ENCODE measurements at places on chromosomes 7 and 10. TPM values are rescaled to one million over a fixed set of nuclear protein-coding genes. Genes with fewer than 3 reads are reported as not detected.

The SORBS1 gene
- 20.9 TPM for total RNA-seq

The NOC3L gene
- 53.4 TPM for total RNA-seq

The POU6F2 gene
- total RNA-seq = not detected

The PON1 gene
- not detected for total RNA-seq

The UPF2 gene
- total RNA-seq = 14.8 TPM

Measured in smooth muscle cell of the umbilical artery (primary cell).